T-cell (primary cell): ENCODE measurements at places on chromosomes 5 and 9.

DNA sequence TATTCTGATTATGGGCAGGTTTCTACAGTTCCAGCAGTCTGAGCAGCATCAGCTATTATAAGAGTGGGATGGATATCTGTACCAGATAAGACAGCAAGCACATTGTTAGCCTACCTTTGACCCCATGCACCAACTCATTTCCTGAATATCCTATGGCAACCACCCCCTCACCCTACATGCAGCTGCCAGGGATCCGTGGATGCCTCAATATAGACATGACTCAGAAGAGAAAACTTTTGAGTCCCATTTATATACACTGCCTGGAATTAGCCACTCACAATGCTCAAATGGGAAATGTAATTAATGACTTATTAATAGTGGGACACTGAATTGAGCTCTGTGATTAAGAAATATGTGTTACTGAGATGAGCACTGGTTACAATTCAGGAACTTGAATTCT, 124.4 kb downstream of the SSBP2 start:
- no peak for DNase-seq

GRCh38 chr5:158933494-158934318, 166.0 kb downstream of the EBF1 start:
- DNase-seq, result no peak

GRCh38 chr9:135413461-135413860, 66.1 kb upstream of the PPP1R26 start:
- no peak for DNase-seq

DNA sequence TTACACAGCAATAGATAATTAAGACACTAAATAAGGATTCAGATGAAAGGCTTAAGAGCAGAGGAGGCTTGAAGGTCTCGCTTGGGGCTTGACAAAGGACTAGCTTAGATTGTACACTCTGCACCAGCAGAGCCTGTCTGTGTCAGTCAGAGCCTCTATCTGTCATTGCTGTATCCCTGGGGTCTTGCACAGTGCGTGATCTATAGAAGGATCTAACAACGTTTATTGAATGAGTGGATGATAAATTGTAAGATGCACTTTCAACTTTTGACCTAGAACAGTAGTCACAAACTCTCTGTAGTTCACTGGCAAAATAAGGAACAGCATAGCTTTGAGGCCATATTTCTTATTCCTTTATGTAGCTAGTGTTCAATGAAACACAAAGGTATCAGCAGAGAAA, 173.5 kb downstream of the ENTREP1 start:
- no peak for DNase-seq

DNA sequence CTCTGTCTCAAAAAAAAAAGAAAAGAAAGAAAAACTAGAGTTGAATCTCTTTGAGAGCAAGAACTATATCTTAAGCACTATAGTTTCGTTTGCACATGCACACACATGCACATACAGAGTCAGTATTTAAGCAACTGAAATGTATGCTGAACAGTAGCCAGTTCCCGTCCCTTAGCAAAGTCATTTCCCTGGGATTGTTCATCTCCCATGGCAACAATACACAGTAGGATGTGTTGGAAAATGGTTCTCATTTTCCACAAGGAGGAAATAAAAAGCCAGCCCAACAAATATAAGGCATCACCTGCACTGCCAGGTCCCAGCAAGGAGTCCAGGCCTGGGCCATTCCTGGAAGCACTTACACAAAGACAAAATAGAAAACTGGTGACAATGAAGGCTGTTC, 4.2 kb upstream of the ZNF346 start:
- DNase-seq, result no peak

DNA sequence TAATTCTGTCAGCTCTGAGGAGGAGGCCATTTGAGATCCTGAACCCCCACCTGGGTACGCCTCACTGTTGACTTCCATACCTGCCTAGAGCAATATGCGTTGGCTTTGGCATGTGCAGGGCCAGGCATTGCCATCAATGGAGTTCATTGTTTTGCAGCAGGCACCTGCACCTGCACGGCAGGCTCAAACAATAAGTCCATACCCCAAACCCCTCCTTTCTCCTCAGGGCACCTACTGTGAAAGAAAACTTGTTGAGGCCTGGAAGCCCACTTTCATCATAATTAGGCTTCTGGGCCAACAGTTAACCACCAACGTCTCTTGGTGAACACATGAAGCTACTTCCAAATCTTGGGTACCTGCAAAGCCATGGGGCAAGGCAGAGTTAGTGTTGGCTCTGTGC, 238.7 kb downstream of the NFIB start:
- DNase-seq, result no peak

DNA sequence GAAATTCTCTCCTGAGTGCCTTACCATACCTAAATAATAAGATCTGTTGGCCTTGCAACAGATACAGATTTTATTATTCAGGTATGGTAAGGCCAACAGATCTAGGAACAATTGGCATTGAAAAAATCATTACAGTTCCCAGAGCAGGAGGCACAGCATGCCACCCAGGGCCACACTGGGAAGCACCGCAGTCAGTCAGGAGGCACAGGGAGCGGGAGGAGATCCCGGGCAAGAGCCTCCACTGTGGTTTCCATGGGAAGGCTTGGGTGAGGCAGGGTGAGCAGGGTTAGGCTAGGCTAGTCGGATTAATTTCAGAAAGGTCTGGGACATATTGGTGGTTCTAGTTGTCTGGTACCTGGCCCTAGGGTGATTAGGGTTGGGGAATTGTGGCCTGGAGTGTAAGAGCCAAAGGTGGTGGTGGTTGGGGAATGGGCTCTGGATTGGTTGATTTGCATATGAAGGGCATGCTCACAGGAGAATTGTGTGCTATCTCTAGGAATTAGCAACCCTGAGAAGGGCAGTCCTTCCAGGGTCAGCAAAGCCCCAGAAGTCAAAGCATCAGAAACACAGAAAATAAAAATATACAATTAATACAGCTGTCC, 111.4 kb downstream of the PDE8B start:
- no peak for DNase-seq

DNA sequence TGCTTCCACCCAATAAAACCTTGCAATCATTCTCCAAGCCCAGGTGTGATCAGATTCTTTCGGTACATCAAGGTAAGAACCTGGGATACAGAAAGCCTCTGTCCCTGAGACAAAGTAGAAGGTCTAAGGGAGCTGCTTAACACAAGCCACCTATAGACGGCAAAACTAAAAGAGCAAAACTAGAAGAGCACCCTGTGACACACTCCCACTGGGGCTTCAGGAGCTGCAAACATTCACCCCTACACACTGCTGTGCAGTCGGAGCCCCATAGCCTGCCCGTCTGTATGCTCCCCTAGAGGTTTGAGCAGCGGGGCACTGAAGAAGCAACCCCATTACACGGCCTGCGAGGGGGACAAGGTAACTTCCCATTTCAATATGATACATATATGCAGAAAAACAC, 179.6 kb upstream of the CDH9 start:
- DNase-seq, result no peak

GRCh38 chr9:81636255-81636599, 53.1 kb downstream of the TLE1 start:
- no peak for DNase-seq

DNA sequence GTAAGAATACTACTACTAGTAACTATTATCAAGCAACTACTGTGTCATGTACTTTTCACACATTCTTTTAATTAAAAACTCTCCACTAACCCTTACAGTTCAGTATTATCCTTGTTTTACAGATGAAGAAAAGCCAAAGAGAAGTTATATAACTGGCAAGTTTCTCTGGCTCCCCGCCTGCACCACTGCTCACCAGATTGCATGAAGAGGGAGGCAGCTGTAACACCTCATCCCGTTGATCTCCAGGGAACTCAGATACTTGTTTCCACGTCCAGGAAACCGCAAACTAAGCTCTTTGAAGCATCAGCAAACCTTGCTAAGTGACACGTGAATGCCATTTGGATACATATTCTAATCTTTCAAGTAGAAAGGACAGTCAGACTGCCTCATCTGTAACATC, 70.3 kb downstream of the RIGI start:
- DNase-seq, result no peak

- DNase-seq, result no peak
Measured at GRCh38 chr5:72508241-72509170, 1.3 kb upstream of the ZNF366 start.

DNA sequence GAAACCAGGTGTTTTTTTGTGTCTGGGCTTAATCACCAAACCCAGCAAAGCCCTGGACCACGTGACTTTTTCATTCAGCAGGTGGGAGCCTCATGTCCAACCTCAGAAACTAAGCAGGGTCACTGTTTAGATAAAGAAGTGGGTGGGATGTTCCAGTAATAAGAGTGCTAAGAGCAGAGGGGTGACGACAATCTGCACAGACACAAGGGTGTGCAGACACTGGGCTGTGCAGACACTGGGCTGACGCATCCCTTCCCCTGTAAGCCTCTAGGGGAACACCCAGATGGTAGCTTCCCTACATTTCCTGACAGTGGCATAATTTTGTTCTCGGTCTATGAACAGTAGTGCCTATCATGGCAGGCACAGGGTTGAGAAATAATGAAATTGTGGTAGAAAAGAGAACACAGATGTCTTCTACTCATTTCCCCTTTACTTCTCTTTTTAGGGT, 85.1 kb downstream of the SAXO1 start:
- DNase-seq, result no peak

DNA sequence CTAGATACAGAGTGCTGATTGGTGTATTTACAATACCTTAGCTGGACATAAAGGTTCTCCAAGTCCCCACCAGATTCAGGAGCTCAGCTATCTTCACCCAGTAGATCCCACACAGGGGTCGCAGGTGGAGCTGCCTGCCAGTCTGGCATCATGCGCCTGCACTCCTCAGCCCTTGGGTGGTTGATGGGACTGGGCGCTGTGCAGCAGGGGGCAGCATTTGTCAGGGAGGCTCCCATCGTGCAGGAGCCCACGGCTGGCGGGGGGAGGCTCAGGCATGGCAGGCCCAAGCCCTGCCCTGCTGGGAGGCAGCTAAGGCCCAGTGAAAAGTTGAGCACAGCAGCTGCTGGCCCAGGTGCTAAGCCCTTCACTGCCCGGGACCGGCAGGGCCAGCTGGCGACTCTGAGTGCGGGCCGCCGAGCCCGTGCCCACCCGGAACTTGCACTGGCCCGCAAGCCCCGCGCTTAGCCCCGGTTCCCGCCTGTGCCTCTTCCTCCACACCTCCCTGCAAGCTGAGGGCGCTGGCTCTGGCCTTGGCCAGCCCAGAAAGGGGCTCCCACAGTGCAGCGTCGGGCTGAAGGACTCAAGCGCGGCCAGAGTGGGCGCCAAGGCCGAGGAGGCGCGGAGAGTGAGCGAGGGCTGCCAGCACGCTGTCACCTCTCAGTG, 314.1 kb upstream of the ATP10B start:
- DNase-seq, result no peak

DNA sequence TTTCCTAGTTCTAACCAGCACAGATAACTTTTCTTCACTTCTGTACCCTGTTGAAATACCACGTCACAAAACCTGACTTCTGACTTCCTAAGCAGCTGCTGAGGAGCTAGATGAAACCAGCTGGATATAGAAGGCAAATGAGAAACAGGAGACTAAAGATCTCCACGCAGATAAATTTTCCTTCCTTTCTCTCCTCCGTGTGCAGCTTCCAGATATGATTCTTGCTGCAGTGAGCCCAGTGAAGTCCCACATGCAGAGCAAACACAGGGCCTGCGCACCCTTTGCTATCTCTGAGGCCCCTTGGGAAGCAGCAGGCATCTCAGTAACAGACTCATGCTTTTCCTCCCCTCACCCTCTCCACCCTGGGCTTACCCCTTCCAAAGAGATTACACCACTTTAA, 1638.3 kb downstream of the MAT2B start:
- no peak for DNase-seq

GRCh38 chr5:113242481-113243348, 192.1 kb downstream of the TSSK1B start:
- DNase-seq, result no peak

DNA sequence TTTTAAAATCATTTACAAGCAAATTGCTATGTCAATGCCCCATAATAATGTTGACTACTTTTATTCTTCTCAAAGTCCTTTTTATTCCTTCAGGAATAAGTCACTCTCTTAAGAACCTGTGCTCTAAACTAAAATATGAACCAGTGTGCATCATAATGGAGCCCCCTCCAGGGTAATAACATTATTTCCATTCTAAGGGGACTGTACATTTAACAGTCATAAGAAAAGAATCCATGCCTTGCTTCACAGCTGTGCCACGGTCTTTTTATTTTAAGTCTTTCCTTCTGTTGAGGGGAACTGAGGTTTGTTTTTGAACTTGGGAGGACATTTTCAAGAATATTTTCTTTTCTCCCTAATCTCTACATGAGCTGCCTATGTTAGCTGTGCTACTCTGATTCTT, 297.6 kb downstream of the MAN2A1 start:
- DNase-seq, result no peak

- DNase-seq, result no peak
Measured at GRCh38 chr5:114634517-114634916, 272.6 kb downstream of the KCNN2 start.

GRCh38 chr5:3386637-3387036, 209.0 kb upstream of the IRX1 start:
- DNase-seq, result no peak

DNA sequence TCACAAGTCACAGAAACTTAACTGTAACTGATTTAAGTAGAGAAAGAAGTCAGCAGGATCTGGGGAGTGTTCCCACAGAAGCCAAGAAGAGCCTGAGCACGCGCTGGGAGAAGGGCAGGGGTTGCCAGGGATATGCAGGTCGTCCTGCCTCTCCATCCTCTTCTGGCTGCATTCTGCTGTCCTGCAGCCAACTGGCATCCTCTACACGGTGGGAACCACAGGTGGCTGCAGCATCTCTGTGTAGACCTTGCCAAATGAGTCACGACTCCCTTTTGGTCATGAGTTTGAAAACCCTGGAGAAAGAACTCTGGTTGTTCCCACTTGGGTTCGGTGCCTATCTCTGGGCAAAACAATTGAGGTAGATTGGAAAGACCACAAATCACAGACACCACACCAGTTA, 38.4 kb upstream of the PCA3 start:
- no peak for DNase-seq

GRCh38 chr5:119338326-119338946, 17.4 kb upstream of the TNFAIP8 start:
- no peak for DNase-seq

GRCh38 chr9:105141146-105141975, 103.1 kb upstream of the SLC44A1 start:
- no peak for DNase-seq

- no peak for DNase-seq
Measured at GRCh38 chr5:82405618-82406204, 127.6 kb upstream of the RPS23 start.

DNA sequence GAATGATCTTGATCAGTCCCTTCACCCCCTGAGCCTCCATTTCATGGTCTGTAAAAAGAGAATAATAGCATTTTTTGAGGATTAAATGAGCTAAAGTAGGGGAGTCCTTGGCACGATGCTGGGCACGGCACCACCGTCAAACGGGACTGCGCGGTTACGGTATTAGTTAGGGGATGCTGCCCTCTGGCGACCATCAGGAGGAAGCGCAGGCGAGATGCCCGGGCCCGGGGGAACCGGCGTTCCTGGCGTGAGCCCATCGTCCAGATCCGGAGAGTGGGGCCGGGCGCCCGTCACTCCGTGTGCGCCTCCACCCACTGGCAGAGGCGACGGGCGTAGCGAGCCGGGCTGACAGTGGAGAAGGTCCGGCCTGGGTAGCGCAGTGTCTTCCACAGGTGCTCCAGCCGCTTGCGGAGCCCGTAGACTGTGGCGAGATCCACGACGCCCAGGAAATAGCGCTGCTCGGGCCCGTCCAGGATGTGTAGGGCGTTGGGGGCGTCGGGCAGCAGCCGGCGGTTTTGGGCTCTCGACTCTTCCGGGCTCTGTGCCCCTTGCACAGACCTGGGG, 4.8 kb upstream of the ST6GALNAC4 start:
- peak; percentile 71 for DNase-seq

- DNase-seq, result no peak
Measured at GRCh38 chr9:114638404-114638803, 19.2 kb downstream of the TEX53 start.

- DNase-seq, result no peak
Measured at GRCh38 chr5:105885266-105885665, 1785.5 kb downstream of the EFNA5 start.
